GM23338 (cell line): ENCODE measurements at places on chromosomes 5 and 9. TPM values are rescaled to one million over a fixed set of nuclear protein-coding genes. Genes with fewer than 3 reads are reported as not detected.

GRCh38 chr9:135060461-135061116, 26.9 kb upstream of the OLFM1 start:
- no peak for DNase-seq

- DNase-seq, result no peak
Measured at GRCh38 chr5:163880302-163880701, 374.9 kb downstream of the MAT2B start.

GRCh38 chr9:90107726-90108655, 503.2 kb downstream of the GADD45G start:
- DNase-seq, result no peak

GRCh38 chr5:149497357-149497756, 53.9 kb downstream of the CSNK1A1 start:
- DNase-seq, result peak; percentile 45

GRCh38 chr5:25416960-25417359, 772.2 kb upstream of the CDH10 start:
- DNase-seq, result no peak

GRCh38 chr5:25862276-25862675, 1176.1 kb downstream of the CDH9 start:
- DNase-seq, result peak; percentile 44

DNA sequence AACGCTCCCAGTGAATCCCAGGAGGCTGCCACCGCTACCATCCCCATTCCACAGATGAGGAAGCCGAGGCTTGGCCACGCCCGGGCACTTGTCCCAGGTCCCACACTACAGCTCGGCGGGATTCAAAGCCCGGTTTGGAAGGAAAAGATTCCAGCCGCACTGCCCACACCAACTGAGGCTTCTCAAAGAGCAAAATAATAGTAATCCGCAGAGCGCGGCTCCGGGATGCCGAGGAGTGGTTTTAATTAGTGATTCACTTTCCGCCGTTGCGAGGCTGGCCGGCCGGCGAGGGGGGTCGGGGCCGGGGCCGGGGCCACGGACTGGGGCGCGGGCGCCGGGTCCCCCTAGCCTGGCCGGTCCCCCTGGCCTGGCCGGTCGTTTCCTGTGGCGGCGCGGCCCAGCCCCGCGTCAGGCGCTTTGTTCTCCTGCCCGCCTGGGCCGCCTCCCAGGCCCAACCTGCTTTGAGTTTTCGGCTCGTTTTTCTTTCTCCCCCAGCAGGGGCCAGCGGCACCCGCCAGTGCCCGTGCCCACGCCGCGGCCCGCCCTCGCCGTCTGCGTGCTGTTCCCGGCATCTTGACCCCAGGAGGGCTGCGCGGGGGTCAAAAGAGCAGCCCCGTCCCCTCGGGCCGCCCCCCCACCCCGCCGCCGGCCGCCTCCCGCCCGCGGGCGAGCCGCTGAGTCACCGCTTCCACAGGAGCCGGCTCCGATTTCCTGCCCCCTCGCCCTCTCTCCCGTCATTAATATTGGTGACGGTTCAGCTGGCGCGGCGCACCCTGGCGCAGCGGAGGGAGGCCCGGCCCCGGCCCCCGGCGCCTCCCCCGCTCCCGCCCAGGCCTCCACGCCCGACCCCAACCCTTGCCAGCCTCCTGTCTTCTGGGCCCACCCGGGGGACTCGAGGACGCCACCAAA, 31.2 kb downstream of the FGF18 start:
- peak; percentile 70 for DNase-seq

DNA sequence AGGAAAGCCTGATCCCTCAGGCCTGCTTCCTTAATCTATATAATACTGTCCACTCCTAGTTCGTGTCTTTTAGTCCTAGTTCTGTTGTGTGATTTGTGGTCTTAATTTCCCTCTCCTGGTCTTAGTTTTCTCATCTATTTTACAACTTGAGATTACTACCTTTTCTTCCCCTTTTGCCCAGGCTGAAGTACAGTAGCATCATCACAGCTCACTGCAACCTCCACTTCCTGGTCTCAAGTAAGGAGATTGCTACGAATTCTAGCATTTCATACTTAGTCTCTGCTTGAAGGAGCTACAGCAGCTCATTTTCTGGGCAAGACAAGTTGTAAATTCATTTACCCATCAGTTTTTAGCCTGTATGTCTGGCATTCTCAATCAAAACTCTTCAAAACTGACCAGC, 5.5 kb downstream of the TRIM32 start:
- no peak for DNase-seq

DNA sequence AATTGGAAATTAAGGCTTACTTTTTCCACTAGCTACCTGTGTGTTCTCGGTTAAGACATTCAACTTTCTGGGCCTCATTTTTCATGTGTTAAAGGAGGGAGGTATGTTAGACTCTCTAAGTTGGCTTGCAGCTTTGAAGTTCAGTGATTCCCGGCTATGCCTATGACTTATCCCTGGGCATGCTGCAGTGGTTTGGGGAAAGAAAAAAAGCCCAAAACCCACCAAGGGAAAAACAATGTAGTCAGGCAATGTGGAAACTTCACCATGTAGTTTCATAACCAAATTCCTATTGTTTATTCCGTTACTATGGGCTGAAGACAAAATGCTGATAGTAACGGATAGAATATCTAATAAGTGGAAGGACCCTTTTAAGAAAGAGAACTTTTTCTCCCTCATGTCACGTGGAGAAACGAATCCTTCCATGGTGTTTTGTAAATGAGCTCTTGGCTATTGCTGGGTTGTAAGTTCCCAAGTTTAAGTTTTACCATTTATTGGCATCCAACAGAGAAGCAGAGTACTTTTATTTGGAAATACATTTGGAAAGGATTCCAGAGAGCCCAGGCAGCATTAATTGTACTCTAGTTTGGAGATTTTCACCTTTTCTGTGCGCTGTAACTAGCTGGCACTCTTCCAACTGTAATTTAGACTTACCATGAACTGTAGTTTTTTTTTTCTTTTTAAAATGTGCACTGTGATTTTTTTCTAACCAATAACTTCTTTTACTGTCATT, 84.9 kb upstream of the MPDZ start:
- DNase-seq, result no peak

DNA sequence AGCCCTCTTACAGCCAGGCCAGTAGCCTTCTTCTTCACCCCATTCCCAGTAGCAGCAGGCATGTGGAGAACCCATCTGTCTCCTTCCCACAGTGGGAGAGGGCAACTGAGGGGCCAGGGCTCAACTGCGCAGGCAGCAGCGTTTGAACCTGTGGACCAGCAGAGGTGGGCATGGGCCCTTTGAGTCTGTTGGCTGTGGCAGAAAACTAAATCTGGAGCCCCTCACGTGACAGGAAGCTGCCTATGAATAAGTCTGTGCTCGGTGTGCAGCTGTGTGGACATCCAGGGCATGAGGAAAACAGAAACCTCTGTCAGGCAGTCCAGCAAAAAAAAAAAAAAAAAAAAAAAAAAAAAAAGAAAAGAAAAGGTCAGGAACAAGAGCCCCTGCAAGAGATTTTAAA, 189.2 kb upstream of the NR3C1 start:
- no peak for DNase-seq

DNA sequence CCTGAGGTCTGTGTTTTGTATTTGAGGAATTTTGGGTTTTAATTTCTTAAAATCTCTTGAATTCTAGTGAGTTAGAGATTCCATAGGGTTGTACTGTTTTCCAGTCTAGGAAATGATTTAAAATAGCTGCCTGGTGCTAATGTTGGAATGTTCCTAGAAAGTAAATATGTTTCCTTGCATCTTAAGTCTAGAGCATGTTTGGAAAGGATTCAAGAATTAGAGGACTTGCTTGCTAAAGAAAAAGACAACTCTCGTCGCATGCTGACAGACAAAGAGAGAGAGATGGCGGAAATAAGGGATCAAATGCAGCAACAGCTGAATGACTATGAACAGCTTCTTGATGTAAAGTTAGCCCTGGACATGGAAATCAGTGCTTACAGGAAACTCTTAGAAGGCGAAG, 41.8 kb downstream of the LMNB1 start:
- no peak for DNase-seq

GRCh38 chr9:36870960-36871359, 163.1 kb downstream of the PAX5 start:
- no peak for DNase-seq

DNA sequence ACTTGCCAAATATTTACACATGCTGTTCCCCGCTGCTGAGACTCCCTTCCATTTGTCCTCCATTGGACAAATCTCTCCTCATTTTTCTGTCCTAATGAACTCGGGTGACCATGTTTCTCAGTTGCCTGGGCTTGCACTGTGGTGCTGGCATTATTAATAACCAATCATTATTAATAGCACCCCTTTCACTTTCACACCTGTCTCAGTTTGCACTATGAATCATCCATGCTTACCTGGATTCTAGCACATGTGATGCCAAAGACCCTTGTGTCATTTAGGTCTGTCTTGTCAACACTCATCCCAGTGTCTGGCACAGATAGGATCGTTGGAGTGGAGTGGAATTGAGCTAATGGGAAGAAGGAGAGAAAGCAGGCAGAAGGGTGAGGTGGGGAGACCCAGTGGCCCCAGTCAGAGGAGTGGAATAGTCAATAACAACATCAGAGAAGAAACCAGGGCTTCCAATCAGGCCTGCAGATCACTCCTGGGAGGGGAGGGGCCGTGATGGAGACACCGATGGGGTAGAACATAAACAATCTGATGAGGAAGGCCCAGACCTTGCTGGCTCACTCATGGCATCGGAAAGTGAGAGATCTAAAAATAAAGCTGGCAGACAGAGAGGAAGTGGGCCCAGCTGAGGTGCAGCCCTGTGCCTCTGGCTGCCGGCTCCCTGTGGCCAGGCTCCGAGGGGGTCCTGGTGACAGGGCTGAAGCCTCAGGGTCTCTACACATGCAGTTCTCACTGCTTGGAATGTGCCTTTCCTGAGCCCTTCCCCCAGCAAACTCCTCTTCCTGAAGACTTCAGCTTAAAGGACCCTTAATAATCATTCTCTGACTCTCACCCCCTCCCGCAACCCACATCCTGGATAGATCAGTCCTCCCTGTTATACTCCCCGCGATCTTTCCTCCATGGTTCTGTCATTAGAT, 33.5 kb upstream of the CRB2 start:
- no peak for DNase-seq

DNA sequence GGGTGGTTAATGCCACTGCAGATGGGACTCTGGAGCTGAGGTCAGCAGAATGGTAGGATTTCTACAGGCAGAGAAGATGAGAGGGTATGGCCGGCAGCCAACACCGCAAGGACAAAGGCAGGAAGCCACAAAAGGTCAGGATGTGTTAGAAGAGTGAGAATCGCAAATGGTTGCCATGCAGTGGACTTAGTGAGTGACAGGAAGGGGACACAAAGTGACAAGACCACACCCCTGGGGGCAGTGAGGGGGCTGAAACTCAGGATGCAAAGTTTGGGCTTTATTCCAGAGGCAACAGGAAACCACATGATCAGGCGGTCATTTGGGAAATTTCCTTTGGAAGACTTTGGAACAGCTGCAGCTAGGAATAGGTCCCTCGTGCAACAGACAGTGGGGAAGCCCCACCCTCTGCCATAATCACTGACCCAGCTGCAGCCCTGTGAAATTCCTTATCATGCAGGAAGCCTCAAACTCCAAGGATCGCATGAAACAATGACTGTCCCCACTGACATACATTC, 14.2 kb upstream of the CCDC180 start:
- peak; percentile 11 for DNase-seq

GRCh38 chr5:65247594-65247993, 234.1 kb downstream of the ADAMTS6 start:
- peak; percentile 21 for DNase-seq

- DNase-seq, result no peak
Measured at GRCh38 chr5:100472091-100472490, 63.1 kb upstream of the FAM174A start.

DNA sequence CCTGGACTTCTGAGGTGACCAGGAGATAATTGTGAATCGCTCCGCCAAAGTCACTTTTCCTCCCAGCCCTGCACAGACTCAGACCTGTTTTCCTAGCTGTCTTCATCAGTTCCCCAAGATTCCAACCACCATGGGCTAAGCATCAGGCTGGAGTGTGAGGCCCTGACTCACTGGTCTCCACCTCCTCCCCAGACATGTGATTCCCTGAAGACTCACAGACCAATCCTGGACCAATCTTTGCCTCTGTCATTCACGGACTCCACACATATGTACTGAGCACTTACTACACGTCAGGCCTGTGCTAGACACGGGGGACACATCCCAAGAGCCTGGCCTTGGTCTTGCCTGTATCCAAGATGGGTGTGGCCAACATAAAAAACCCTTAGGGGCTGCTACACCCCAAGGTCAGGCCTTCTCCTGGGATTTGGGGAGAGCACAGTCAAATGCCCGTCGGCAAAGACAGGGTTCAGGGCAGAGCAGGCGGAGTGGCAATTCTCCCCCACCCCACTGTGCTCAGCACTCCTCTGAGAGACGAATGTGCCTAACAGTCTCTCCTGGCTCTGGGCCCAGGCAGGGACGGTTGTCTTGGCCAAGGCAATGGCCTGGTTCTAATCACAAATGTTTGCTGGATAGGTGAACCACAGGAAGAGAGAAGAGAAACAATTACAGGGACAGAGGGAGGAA, 11.9 kb downstream of the EEIG1 start:
- DNase-seq, result no peak

DNA sequence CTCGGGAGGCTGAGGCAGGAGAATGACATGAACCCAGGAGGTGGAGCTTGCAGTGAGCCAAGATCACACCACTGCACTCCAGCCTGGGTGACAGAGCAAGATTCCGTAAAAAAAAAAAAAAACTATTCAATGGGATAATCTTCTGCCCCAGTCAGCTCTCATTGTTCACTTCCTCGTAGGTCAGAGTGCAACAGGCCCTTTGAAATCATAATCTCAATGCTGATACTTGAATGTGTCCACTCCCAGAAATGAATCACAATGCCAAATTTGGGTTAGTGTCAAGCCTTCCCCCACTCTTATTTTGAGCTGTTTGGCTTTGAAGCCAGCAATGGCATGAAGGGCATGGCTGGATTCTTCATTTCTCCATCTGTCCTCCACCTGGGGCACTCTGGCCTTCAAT, 610.3 kb upstream of the KLF4 start:
- no peak for DNase-seq

DNA sequence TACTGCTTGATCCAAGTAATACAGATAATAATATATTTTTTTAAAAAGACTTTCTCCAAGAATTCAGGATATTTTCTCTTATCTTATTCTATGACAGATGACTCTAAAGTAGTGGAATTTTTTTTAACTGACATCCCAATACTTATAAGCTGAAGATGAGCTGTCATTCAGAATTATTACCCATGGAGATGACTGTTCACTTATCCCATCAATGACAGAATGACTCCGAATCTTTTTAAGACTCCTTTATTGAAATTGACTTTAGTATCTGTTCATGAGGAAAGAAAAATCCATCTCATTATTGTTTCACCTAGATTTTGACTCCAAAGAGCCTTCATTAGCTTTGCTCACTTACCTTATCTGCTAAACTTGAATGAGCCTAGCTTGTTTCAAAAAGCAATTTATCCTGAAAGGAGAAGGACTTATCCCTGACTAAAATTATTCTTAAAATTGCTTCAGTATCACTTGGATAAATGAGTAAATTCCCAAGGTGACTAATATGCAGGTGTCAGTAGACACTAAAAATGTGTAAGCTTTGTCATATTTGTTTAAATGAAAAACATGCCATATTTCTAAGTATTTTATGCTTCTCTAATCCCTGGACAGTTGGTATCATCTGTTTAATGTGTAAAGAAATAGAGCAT, 146.9 kb downstream of the PLCXD3 start:
- no peak for DNase-seq

GABRG2 gene
- 3.1 and 5.3 TPM in 2 replicates for polyA plus RNA-seq

OR13F1 gene
- polyA plus RNA-seq, result not detected in 2 replicates

C9 gene
- polyA plus RNA-seq, result not detected in 2 replicates

CDK9 gene
- 49.7 and 58.5 TPM in 2 replicates for polyA plus RNA-seq

TMC1 gene
- polyA plus RNA-seq, result 0.42 and 0.61 TPM in 2 replicates

CYSRT1 gene
- polyA plus RNA-seq, result 2.0 and 3.2 TPM in 2 replicates

C9orf43 gene
- polyA plus RNA-seq, result 0.14 and 0.63 TPM in 2 replicates

EQTN gene
- 0.21 TPM in 1 of 2 replicates, not detected in the other for polyA plus RNA-seq

PGM5 gene
- not detected in 2 replicates for polyA plus RNA-seq

PCDH12 gene
- polyA plus RNA-seq, result 0.29 and 0.33 TPM in 2 replicates

SLC24A2 gene
- polyA plus RNA-seq, result 2.6 and 3.5 TPM in 2 replicates

FOXI1 gene
- not detected in 2 replicates for polyA plus RNA-seq

PITX1 gene
- polyA plus RNA-seq, result not detected in 2 replicates
